ENCODE measurements at places on chromosomes 16 and 17.

- no peak for DNase-seq
Observed at GRCh38 chr16:85625485-85626117, 12.5 kb downstream of the GSE1 start.

DNA sequence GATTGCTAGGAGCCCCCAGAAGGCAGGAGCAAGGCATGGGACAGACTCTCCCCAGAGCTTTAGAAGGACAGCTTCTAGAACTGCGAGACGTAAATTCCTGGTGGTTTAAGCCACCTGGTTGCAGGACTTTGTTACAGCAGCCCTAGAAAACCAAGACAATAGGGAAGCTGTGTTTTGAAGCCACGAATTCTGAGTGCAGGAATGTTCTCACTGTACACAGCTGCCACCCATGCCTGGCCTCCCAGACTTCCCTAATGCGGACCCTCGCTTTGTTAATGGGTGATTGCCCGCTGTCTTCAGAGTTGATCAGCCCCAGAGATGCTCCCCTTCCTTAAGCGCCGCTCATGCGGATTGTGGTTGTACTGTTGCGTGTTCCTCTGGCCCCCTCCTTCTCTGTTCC is 177.1 kb downstream of the MSI2 start:
- no peak for DNase-seq

GRCh38 chr17:17581509-17581908 is 10.0 kb downstream of the PEMT start:
- no peak for DNase-seq

- no peak for DNase-seq
Observed at GRCh38 chr17:43587647-43588046, 41.5 kb upstream of the ETV4 start.

DNA sequence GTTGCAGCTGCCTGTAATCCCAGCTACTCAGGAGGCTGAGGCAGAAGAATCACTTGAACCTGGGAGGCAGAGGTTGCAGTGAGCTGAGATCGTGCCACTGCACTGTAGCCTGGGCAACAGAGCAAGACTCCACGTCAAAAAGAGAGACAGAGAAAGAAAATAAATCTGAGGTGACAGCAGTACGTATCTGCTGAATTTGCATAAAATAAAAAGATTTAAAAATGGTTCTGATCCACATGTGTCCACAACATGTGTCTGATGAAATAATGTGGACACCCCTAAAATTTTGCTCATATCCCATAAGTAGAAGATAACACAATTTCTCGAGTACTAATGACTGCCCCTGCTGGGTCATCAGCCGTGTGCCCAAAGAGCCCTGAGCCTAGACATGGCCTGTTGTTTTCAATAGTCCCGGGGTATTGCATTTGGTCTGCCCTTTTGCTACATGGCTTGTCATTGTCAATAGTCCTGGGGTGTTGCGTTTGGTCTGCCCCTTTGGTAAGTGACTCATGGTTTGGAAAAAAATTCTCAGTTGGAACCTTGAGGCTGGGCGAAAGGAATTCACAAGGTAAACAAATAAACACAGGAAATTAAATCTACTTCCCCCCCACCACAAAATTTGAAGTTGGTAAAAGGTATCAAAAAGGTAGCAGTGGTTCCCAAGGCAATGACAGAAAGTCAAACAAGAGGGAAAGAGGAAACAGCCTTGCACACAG is 434.6 kb upstream of the MAF start:
- DNase-seq = no peak

DNA sequence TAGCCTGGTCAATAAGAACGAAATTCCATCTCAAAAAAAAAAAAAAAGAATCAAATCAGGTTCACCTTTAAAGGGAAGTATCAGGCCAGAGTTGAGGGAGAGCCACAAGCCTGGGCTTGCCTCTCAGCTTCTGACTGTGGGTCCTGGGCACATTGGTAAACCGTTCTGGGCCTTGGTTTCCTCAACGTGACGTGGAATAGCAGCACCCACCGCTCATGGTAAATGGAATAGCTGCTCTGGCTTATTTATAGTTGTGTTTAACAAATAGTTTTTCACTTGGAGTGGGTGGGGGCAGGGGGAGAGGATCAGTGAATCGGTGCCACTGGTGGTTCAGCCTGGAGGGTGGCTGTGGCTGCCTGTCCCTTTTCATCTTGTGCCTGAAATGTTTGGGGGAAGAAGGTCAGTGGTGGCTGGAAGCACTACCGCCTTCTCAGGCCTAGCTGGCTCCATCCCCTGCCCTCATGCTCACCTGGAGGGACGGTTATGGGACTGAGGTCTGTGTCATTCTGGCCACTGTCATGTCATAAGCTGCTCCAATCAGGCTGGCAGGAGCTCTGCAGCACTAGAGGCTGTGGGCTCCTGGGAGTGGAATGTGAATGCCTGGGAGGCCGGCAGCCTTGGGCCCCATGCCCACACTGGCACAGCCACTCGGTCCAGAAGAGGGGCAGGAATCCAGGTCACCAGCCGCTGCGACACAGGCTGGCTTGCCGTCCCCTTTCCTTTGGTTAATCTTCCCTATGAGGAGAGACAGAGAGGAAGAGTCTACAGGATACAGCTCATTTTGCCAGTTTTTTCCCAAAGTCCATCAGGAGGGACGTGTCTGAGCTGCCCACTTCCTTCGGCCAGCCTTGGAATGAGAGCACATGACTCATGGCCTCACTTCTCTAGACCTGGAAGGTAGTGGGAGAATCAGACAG is 27.0 kb downstream of the CCR7 start:
- peak; percentile 10 for DNase-seq

GRCh38 chr17:7825206-7825990 is 8.6 kb upstream of the KDM6B start:
- no peak for DNase-seq

DNA sequence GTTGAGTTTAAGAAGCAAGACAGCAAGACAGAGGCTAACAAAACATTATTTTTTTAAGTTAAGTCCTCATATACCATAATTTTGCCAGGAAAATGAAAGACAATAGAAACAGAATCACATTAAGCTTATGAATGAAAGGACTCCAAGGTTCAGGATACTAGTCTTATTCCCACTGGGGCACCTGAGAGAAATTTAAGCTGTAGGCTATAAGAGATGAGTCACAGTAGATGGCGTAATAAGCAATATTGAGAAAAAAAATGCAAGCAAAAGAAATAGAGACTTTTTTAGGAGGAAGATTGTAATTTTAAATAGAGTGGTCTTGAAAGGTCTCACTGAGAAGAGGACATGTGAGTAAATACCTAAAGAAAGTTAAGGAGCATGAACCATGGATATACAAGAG is 57.1 kb upstream of the KIF2B start:
- no peak for DNase-seq

DNA sequence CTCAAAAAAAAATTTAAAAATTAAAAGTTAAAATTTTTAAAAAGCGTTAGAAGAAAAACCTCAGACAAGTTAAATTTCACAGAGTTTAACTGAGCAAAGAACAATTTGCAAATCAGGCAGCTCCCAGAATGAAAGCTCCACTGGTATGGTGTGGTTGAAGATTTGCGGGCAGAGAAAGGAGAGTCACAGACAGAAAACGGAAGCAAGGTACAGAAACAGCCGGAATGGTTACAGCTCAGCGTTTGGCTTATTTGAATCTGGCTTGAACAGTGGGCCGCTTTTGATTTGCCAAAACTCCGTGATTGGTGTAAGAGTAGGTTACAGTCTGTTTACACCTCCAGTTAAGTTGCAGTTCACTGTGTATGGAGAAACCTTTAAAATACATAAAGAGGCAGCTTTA is 297.1 kb downstream of the HS3ST4 start:
- DNase-seq = no peak

GRCh38 chr16:51569203-51569931 is 418.3 kb upstream of the SALL1 start:
- DNase-seq = no peak

- no peak for DNase-seq
Observed at GRCh38 chr17:41989702-41990419, 23.3 kb downstream of the CNP start.

- no peak for DNase-seq
Observed at GRCh38 chr17:70609566-70609965, 440.2 kb downstream of the KCNJ2 start.

Measured in activated CD4-positive, alpha-beta T cell treated with anti-CD3 and anti-CD28 coated beads for 36 hours (primary cell).